ENCODE measurements at places on chromosomes 3 and 15.

DNA sequence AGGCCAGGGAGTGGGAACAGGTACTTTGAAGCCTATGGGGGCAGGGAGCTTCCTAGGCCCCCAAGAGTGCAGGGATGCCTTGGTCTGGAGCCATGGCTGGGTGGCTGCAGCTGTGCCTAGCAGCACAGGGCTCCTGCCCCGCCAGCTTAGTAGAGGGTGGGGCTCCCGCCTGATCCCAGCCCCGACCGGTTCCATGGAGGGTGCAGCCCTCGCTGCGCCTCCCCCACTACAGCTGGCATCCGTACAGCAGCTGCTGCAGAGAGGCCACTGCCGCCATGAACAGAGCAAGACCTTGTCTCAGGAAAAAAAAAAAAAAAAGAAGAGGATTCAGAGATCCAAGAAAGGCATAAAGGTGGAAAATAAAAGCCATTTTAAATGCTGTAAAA, 277.2 kb downstream of the UBE2E2 start:
- no peak for DNase-seq

DNA sequence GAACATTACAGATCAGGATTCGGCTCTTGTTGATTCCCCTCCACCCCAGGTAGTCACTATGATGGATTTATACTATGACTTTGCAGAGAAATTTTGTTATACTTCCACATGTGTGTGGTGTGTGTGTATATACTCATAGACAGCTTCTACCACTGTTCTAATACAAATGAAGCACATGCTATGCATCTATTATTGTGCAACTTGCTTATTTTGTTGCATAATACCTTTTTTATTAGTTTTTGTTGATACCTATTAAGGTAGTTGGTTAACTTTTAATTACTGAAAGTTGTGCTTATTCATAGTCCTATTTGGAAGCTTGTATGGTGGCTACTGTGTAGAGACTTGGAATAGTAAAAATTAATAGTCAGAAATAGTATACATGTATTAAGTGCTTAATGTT, 140.6 kb downstream of the CACNA2D3 start:
- no peak for DNase-seq

- no peak for DNase-seq
Observed at GRCh38 chr3:121980450-121980796, 41.6 kb downstream of the ILDR1 start.

GRCh38 chr3:184949251-184949965, 137.4 kb downstream of the VPS8 start:
- DNase-seq = no peak

DNA sequence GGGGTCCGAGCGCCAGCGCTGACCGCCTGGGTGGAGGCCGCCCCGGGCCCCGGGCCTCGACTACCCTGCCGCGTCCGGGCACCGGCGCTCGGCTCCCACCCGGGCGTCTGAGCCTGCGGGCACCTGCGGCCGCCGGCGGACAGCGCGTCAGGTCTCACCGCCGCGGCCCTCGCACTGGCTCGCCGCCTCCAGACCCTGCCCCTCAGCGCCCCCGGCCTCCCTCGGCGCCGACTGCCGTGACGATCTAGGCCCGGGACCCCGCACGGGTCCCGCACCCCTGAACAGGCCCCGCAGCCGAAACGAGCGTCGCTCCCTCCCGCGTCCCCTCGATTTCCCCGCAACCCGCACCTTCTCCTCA, 297 bp downstream of the PRC1 start:
- DNase-seq = no peak

DNA sequence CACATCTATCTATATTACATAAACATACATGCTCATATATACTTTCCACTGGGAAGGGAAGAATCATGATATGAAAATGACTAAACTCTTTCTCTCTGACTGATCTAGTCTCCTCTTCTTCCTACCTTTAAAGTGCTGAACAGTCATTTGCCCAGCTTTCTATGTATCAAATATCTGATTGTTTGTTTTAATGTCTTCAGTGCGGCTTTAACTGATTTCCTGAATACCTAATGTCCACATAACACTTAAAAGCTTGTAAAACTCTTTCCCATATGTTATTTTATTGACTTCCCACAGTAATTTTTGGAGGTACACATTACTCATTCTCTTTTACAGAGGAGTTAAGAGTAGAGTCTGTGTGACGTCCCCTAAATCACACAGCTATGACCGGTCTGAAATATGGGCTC, 28.2 kb downstream of the CPOX start:
- DNase-seq = peak; percentile 54

DNA sequence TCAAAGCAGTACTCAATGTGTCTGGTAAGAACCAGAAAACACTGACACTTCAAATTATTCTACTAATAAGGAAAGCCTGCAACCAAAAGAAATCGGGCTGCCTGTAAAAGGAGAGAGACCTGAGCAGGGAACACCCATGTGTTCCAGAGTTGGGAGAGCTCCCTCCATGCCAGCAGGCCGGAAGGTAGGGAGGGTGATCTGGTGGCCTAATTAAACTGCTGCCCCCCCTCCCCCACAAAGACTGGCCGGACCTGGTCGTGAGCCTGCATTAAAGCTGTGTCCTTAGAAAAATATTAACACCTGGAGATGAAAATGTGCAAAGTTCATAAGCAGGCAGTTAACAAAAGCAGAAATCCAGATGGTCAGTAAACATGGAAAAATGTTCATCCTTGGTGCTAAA, 170.6 kb upstream of the BHLHE40 start:
- no peak for DNase-seq

GRCh38 chr15:70248116-70249025, 150.7 kb upstream of the TLE3 start:
- peak; percentile 68 for DNase-seq

GRCh38 chr3:71582612-71583565, 639 bp downstream of the FOXP1 start:
- DNase-seq = peak; percentile 20

DNA sequence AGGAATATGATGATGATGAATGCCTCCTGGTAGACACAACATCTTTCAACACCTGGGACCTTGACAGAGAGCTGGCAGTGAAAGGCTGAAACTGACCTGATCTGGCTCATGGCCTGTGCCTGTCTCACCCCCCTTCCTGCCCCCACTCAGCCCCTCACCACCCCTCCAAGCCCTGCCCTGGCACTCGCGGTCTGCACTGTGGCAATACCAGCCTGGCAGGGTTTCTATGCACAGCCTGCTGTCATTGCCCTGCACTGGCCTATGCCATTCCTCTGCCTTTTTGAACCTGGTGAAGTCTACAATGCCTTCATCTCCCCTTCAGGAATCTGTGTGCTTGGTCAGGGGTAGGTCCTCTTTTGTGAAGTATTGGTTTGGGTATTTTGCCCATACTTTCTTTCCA, 56.5 kb downstream of the ACAD9 start:
- no peak for DNase-seq

GRCh38 chr15:73026511-73027054, 25.7 kb upstream of the NEO1 start:
- no peak for DNase-seq

GRCh38 chr15:95930659-95931375, 399.7 kb upstream of the NR2F2 start:
- DNase-seq = no peak

DNA sequence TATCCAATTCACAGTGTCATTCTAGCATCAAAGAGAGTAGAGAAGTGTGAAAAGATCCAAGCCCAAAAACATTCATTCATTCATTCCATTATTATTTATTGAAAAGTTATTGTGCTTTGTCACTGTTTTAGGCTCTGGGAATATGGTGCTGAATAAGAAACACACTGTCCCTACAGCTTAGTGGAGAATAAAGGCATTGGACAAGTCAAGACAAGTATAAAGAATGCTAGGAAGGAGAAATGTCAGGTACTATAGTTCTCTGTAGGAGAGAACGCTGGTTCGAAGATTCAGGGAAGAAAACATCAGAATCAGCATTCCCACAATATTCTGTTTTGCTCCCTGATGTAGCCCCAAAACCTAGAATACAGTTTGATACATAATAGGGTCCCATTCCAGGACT, 128.8 kb upstream of the CHRM5 start:
- DNase-seq = no peak

DNA sequence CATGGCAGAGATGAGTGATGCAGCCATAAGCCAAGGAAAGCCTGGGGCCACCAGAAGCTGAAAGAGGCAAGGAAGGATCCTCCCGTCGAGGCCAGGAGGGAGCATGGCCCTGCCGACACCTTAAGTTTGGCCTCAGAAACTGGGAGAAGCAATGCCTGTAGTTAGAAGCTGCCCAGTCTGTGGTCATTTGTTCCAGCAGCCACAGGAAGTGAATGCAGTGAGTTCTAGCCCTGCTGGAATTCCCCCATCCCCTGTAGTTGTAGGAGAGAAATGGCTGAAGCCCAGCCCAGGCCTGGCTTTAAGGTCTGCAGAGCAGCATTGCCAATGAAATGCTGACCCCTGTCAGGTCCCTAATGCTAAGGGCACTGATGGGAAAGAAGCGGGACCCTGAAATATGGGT, 12.2 kb upstream of the CHSY1 start:
- DNase-seq = no peak

GRCh38 chr3:67419779-67420178, 234.6 kb downstream of the SUCLG2 start:
- DNase-seq = no peak

GRCh38 chr15:51369451-51369761, 28.0 kb downstream of the GLDN start:
- no peak for DNase-seq

GRCh38 chr3:189708375-189708774, 77.2 kb downstream of the TP63 start:
- no peak for DNase-seq

DNA sequence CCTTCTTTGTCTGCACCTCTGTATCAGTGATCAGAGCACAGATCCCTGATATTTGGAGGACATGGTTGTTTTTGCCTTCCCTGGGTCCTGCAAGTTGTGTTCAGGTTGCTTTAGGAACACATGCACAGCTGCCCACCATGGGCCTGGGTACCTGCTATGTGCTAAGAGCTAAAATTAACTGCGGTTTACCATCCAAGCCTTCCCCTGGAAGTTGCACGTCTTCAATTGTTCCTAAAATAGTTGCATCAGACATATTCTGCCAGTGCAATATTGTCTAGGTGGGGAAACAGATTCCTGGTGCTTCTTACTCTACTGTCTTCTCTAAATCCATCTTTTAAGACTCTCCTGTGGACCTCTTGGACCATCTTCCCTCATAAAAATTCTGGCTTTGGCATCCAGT, 80.9 kb downstream of the PDE8A start:
- no peak for DNase-seq

- no peak for DNase-seq
Observed at GRCh38 chr3:46866032-46866595, 2.9 kb upstream of the MYL3 start.

DNA sequence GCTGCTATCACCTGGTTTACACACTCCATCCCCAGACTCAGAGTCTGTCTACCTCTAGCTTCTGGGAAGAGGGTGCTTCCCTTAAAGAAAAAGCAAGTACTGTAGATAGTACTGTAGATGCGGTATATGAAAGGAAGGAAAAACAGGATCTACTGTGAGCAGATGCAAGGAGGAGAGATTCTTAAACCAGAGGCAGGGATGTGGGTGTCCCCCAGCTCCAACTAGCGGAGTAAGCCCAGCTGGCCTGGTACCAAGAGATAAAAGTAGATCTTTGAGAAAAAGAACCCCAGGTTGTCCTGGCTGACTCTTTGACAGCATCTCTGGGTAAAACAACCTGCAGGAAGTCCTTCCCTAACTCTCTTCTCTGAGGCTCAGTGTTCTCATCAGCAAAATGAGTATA, 523.7 kb upstream of the PROK2 start:
- no peak for DNase-seq

DNA sequence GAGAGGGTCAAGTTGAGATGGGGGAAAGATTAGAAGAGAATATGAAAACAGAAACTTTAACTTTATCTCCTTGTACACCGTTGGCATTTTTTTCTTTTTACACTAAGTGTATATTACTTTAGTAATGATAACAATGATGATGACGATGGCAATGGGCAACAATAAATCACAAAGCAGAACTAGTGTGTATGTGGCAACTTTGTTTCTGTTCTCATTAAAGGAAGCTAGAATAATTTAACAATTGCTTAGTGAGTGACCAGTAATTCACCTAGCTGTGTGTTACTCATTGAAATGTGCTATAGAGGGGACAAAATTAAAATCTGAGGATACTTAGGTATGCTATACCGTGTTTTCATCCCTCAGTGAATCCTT, 318.5 kb upstream of the TBL1XR1 start:
- no peak for DNase-seq

GRCh38 chr3:197836244-197836643, 45.2 kb downstream of the LRCH3 start:
- DNase-seq = no peak

DNA sequence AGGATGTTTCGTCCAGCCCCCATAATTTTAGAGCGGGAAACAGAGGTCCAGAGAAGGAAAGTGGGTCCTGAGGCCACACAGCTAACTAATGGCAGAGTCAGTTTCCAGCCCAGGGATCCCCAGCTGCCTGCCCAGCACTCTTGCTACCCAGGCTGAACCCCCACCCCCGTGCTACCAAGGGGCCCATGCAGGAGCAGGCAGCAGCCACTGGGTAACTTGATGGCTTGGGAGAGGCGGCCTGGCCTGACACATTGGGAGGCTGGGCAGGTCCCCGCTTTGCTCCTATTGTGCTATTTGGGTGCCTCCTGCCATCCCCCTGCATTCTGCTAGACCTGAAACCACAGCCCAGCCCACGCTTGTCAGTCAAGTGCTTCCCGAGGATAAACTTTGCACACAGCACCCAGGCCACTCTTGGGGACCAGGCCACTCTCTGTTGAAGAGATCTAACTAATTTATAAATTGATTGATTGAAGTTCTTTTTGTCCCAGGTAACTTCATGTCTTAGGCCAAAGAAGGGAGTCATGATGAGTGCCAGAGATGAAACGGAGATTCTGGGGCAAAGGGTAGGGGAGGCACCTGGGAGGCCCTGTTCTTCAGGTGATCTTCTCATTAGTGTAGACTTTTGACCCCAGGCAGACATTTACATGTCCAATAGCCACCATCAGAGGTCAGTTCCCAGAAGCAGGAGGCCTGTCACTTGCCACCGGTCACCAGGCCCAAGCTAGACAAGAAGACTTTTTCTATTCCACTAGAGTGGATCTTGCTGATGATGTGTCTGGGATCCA, 7.0 kb downstream of the PAK6 start:
- DNase-seq = no peak

DNA sequence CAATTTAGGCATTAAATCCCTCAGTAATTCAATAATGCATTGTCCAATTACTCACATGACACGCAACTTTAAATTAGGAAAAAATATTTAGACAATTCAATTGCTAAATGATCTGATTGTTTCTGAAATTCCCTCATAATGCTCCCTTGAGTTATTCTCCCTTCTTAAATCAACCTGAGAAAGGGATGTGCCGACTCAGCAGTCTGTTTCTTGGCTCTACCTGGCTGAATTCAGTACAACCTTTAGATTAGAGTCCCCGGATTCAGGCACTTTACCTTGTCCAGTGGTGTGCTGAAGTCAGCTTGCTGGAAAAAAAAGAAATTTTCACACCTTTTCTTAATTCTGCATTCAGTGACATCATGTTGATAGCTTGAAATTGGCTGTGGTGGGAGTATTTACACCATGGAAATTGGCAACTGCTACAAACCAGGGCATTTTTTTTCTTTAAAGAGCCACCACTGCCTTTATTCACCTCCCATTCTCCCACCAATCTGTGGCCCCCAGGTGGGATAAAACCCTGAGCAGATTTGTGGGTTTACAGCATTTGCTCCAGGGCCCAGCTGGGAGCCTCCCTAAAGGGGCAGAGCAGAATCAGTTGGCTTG, 20.9 kb upstream of the LOXL1 start:
- DNase-seq = no peak

- DNase-seq = no peak
Observed at GRCh38 chr15:92149465-92149864, 244.2 kb upstream of the ST8SIA2 start.
